Left renal pelvis (tissue), 4 donors: ENCODE measurements at places on chromosomes 4 and X. TPM values are rescaled to one million over a fixed set of nuclear protein-coding genes. Genes with fewer than 3 reads are reported as not detected.
A peak's percentile ranks its signal among the peaks of the same experiment; 100 is the strongest.

Gene POF1B
- 0.60 TPM for polyA plus RNA-seq

DNA sequence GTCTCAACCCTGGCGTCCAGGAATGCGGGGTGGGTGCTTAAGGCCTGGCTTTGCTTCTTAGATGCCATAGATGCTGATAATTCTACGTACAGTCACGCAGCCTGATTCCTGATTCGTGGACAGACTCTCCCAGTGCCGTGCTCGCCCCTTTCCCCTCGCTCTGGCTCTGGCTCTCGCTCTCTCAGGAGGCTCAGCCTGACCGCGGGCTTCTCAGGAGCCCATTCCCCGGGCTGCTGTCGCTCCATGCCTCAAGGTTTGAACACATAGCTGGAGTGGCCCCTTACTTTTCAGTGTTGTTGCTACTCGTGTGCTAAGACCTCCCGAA, 59.2 kb upstream of the ZC4H2 start:
- DNase-seq = no peak

Gene RTL3
- not detected for polyA plus RNA-seq

DNA sequence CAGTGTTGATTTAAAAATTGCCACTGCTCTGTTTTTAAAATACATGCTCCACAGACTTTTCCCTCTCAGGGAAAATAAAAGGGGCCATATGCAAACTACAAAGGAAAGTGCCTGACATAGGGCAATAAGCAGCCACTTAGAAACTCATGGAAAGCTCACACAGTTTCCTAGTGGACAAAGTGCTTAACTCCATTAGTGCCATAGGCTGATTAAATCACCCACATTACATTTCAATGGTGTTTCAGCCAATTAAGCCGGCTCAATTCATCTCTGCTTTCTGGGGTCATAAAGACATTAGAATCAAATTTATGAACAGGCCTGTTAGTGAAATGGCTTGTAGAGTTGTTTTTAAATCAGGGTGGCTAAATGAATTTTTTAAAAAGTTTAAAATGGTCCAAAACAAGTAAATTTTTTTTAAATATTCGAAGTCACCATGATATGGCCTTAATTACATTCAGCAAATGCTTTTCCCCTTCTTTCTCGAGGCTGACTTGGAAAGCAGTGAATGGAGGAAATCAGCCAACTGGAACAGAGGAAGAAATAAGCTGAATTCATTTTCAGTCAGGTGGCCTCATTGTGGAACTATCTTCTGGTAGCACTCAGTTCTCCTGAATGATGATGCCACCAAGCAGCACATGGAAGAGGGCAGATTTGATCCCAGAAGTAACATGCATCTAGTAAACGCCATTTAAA, 2305.1 kb upstream of the AGA start:
- no peak for DNase-seq

Gene TLR1
- polyA plus RNA-seq = 3.3 TPM

- no peak for DNase-seq
Measured at GRCh38 chrX:25810202-25810601, 327.9 kb upstream of the MAGEB18 start.

Gene IL15
- polyA plus RNA-seq = 1.5 TPM

DNA sequence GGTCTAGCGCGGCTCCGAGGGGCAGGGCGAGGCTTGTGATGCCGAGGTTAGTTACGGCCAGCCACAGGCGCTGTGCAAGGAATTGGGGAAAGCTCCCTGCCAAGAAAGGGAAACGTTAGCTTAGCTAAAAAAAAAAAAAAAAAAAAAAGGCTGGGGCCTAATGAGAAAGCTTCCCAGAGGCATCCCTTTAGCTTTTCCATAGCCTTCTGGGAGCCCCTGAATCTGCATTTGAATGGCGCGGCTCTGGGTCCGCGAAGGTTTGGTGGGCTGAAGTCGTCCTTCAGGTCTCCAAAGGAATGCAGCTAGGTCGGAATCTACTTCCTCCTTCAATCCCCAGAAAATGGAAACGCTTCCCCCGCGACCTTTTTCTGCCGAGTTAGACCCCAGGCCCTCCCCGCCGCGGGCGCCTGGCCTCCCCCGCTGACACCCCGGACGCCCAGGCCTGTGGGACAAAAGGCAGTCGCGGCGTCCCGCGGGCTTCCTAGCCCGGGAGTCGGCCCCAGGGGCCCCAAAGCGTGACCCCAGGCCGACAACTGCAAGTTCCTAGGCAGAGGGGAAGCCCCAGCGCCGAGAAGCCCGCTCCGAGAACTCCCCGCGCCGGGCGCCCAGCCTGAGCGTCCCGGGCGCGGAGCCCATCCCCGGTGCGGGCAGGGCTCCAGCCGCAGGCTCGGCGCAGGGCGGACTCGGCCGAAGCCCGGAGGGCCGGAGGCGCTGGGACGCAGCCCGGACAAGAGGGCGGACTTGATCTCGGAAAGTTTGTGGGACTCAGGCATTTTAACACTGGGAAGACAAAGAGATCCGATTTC, 605 bp upstream of the FAT1 start:
- DNase-seq = peak; percentile 58

Gene TMEM47
- polyA plus RNA-seq = 34.4 TPM

DNA sequence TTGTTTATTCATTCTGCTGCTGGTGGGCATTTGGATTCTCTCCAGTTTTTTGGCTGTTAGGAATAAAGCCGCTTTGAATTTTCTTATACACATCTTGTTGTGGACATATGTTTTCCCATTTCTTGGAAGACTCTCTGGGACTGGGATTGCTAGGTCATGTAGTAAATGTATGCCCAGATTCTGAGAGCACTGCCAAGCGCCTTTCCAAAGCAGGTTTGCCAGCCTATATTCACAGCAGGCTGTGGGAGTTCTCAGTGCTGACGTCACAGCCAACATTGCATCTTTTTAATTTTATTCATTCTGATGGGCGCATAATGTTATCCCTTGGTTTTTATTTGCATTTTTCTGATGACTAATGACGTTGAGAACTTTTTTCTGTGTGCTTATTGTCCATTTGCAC, 24.1 kb downstream of the TMEM271 start:
- DNase-seq = no peak

DNA sequence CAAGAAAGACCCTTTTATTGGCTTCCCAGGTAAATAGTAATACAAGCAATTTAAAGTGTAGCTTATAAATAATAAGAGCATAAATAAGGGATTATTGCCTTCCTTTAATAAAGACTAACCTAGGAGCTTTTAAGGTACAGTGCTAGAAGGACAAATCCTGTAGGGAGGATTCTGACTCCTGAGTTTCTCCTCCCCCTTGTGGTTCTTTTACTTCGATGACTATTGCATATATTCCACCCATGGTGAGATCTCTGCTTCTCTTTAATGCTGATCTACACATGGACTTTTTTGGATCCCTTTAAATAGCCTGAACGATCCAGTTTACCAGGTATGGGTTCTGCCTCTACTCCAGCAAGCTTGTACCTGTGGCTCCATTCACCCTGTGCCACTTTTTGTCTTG, 2.5 kb downstream of the GALNT7 start:
- DNase-seq = no peak

Gene ARSJ
- 3.2 TPM for polyA plus RNA-seq

- DNase-seq = no peak
Measured at GRCh38 chrX:103861200-103861599, 29.1 kb upstream of the RAB9B start.

DNA sequence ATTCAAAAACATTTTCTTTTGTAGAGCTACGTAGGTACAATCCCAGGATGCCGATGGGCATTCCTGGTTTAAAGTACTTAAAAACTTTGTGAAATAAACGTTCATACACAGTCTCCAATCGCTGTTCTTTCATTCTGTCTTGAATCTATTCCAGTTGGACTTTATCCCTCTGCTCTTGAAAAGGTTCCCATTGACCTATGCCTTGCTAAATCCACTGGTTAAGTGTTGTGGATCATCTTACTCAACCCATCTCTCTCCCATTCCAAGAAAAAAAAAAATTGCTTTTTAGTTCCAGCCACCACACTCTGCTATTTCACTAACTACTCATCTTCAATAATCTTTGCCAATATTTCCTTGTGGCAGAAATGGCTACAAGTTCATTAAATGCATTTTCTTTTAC, 542.3 kb upstream of the GRIA3 start:
- no peak for DNase-seq

Gene SMIM43
- 0.34 TPM for polyA plus RNA-seq

Gene AFP
- 891 TPM for polyA plus RNA-seq

- no peak for DNase-seq
Measured at GRCh38 chr4:61583696-61584095, 383.6 kb downstream of the ADGRL3 start.

Gene C4orf36
- polyA plus RNA-seq = 2.2 TPM

Gene CORIN
- polyA plus RNA-seq = 4.8 TPM

GRCh38 chr4:3689576-3690550, 76.3 kb upstream of the ADRA2C start:
- no peak for DNase-seq

Gene ATP2B3
- polyA plus RNA-seq = 0.32 TPM

DNA sequence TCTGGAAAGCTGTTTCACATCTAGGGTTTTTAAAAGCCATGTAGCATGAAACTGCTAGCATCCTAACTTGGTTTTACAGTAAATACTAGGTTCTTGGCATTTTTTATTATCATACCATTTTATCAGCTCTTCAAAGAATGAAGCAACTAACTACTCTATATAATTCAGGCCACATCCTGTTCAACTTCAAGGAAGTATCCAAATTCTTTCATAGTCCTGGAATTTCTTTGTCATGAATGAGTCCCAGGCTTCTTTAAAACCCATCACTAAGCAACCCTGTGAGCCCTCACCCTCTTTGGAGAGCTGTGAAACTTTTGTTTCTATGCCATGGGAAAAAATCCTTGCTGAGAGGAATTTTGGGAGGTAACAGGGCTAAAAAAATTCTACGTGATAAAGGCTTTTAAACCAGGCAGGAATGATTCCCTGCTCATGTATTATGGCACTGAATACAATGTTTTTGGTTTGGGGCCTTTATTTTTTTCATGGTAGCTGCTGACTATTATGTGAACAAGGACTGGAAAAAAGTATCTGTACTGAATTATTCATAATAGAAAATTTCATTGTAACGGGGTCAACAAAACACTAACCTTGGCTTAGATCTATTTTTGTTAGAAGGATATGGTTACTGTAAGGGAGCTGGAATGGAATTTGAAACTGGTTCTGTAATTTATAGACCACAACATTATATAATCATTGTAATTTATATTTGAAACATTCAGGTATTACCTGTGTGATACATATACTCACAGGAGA, 164.9 kb downstream of the DCTD start:
- no peak for DNase-seq

GRCh38 chrX:136671006-136671610, 23.1 kb downstream of the CD40LG start:
- no peak for DNase-seq

DNA sequence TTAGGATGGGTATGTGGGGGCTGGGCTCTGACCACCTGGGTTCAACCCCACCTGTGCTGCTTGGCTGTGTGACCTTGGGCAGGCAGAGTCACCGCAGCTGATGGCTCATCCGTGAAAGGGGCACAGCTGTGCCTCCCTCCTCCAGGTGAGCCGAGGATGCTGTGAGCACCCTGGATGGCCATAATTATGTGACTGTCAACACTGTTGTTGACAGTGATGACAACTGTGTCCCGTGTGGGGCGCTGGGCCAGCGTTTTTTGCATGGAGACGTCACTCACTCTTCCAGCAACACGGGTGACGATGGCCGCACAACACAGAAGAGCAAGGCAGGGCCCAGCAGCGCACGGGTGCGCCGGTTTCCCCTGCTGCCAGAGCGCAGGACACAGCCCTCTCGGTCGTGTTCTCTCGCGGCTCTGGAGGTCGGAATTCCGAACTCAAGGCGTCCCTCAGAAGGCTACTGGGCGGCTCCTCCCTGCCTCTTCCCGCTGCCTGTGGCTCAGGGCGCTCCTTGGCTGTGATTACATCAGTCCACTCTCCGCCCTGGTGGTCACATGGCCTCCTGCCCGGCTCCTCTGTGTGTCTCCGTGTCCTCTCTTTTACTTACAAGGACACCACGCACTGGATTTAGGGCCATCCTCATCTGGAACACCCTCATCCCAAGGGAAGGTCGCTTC, 1.3 kb downstream of the SH3TC1 start:
- DNase-seq = no peak

- no peak for DNase-seq
Measured at GRCh38 chrX:39534949-39535348, 562.8 kb downstream of the BCOR start.

- no peak for DNase-seq
Measured at GRCh38 chr4:1572521-1572920, 111.6 kb downstream of the FAM53A start.

DNA sequence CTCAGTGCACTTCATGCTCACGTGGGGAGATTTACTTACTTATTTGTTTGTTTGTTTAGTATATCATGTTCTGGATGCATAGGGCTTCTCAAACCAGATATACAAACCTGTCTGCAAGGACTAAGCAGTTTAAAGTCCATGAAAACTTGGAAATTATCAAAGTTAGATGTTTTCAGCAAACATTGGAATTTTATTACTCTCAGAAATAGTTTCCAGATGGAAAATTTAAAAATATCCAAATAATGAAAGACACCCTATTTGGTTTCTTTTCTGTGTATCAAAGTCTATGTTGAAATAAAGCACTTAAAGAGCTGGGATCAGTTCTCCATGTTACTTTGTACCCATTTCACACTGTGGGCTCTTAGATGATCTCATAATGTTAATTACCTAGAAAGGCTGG, 312.1 kb downstream of the PPP1R2C start:
- no peak for DNase-seq

GRCh38 chr4:186158966-186159365, 32.4 kb upstream of the CYP4V2 start:
- DNase-seq = no peak

Gene WNK3
- polyA plus RNA-seq = 2.7 TPM

Gene CSAG3
- not detected for polyA plus RNA-seq

DNA sequence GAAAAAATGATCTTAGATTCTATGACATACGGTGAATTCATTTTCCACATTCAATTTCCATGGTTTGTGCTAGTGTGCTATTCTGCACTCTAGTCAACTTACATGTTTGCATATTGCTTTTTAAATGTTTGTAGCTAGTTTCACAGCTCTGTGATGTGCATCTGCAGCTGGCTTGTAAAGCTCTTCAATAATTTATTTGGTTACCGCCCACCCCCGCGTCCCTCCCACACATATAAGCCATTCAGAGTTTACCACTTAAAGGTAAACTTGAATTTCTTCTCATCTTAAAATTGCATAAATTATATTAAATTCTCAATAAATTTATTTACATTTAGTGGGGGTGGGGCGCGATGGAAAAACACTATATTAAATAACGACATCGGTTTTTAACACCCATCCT, 291 bp upstream of the NBDY start:
- DNase-seq = no peak

- no peak for DNase-seq
Measured at GRCh38 chr4:161336016-161336530, 827.7 kb downstream of the FSTL5 start.

DNA sequence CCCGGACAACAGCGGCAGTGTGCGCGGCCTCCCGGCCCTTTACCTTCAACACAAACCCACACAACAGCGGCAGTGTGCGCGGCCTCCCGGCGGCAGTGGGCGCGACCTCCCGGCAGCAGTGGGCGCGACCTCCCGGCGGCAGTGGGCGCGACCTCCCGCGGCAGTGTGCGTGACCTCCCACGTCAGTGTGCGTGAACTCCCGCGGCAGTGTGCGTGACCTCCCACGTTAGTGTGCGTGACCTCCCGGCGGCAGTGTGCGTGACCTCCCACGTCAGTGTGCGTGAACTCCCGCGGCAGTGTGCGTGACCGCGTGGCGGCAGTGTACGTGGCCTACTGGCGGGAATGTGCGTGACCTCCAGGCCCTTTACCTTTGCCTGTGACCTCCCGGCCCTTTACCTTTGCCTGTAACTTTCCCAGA, 576.6 kb upstream of the FRG1 start:
- no peak for DNase-seq
